ENCODE measurements at places on chromosomes 13 and 19.

DNA sequence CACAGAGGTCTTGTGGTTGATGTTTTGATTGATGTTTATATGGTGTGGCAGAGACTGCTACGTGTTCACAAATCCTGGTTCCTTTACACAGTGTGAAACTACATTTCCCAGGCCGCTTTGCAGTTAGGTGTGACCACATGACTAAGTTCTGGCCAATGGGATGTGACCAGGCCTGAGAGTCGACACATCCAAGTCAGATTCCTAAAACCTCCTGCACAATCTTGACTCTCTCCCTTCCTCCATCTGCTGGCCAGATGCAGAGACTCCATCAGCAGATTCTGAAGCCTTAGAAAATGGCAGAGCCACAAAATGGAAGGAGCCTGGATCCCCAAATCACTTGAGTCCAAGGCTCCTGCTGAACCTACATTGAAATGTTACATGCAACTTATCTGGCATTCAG is 12.6 kb downstream of the CD37 start:
- DNase-seq: no peak

GRCh38 chr19:31113293-31113692 is 235.9 kb downstream of the TSHZ3 start:
- no peak for DNase-seq

GRCh38 chr13:76620036-76620435 is 266.2 kb downstream of the KCTD12 start:
- no peak for DNase-seq

DNA sequence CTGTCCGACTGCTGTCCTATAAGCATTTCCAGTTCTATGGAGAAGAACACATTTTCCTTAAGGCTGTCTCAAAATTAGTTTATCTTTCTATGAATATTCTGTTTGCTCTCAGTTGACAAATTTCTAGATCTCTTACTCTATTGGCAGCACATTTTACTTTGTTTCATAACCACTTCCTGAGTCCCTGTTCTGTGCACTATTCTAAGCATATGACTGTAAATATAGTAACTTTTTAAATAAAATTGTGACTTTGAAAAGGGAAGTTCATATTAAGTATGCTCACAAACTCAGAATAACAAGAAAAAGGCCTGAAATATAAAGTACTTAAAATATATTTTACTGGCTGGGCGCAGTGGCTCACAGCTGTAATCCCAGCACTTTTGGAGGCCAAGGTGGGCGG is 56.5 kb upstream of the HTR2A start:
- DNase-seq: no peak

DNA sequence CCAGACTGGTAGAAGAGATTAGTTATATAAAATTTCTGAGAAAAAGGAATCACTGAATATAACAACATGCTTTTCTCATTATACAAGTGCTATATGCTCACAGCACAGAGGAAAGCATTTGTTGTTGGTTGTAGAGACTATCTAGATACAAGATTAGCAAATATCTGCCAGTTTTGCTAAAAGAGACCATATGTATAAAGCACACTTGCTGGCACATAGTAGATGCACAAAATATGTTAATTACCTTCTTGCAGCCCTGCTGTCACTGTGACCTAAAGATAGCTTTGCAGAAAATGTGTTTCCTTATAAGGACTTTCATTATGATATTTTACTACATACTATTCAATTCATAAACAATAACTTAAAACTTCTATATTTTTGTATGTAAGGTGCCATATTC is 755.1 kb downstream of the PCDH9 start:
- no peak for DNase-seq

- DNase-seq: no peak
These were observed 211.1 kb upstream of the NBEA start for GRCh38 chr13:34730961-34731360.

- no peak for DNase-seq
These were observed 304.4 kb downstream of the DCLK1 start for GRCh38 chr13:35826626-35827254.

DNA sequence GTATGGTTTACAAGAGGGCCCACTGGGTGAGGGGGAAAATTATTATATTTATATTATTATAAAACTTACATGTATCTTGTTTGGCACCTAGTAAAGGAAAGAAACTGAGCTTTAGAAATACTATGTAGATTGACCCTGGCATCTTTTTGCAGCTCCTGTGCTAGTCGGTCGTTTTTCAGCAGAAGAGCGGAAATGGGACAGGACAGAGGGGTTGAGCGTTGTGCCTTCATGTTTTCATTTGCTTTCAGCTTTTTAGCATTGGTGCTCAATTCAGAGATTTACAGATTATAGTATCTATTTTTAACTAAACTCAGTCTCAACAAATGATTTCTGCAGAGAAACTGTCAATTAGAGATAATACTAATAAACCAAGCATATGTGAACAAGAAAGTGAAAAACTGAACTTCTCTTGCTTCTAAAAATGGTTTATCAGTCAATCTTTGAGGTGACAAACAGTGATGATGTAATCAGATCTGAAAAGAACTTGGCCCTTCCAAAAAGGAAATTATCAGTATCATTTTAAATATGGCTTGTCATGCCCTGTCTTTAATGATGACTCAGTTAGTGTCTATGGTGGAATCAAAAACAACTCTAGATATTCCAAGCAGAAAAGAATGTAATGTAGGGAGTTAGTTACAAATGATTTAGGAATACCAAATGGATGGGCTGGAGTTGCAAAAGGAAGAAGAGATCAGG is 56.9 kb upstream of the KCTD4 start:
- no peak for DNase-seq

DNA sequence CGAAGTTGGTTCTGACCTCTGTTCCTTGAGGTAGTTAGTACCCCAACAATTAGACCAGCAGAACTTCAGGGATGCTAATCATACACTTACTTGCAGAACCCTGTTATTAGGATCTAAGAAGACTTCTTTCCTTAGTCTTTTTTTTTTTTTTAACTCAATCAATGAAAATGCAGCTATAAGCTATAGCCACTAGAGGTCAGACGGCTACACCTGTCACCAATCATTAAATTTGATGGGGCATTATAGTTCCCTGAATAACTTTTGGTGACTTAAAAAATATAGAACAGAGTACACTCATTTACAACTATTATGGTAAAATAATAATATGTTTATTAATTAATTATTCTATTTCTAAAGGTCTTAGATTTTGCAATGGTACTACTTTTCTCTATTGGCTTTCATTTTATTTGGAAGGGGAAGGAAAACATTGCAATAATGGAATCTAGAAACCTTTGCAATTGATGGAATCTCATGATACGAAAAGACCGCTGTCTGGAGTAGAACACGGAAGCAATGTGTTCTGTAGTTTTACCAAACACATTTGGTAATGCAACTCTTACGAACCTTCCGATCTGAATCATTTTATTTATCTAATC is 483.2 kb downstream of the DIAPH3 start:
- DNase-seq: no peak

DNA sequence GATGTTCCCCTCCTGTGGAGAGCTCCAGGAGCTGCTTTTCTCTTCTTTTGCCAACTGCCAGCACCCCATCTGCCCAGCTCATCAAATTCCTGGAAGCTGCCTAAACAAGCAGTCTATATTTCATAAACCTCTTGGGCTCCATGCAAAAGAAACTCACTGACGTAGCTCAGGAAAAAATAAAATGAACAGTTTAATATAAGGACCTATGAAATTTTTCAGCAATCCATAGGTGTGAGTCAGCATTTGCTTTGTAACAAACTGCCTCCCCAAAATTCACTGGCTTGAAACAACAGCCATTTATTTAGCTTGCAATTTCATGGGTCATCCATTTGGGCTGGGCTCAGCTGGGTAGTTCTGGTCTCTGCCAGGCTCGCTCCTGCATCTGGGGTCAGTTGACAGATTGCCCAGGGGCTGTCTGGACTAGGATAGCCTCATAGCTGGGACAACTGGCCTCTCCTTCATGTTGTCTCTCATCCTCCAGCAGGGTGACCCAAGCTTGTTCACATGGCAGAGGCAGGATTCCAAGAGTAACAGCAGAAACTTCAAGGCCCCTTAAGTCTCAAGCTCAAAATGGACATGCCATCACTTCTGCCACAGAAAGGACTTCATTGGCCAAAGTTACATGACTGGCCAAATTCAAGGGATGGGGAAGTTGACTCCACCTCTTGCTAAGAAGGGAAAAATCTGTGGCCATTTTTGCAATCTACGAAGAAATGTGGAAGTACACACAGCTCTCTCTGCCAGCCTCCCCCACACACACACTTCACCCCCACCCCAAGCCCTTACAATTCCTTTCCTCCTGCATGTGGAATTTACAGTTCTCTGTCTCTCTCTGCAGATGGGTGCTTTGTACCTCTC is 7.9 kb upstream of the PVR start:
- no peak for DNase-seq

DNA sequence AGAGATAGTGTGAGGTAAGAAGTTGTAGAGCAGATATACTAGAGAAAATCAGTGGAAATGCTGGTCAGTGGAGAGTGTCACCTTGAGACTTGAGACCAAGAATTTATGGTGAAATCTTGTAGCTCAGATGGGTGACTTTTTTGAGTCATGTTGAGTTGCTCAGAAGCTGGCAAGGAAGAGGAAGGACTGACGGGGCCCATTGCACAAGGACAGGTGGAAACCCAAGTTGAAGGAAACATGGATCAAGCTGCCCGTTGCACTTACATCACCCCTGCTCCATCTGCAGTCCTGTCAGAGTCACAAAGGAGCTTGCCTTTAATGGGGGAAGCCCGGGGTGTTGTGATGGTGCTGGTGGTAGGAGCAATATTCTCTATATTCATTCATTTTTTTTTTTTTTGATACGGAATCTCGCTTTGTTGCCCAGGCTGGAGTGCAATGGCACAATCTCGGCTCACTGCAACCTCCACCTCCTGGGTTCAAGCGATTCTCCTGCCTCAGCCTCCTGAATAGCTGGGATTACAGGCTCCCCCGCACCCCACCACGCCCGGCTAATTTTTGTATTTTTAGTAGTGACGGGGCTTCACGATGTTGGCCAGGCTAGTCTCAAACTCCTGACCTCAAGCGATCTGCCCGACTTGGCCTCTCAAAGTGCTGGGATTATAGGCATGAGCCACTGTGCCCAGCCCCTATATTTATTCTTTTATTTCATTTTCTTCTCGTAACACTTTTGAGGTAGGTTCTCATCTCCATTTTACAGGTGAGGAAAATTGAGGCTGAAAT is 27.4 kb downstream of the UBAC2 start:
- no peak for DNase-seq

GRCh38 chr19:12574036-12574435 is 22.8 kb upstream of the ZNF564 start:
- DNase-seq: peak; percentile 27

GRCh38 chr13:114231886-114232285 is 2.8 kb upstream of the CDC16 start:
- DNase-seq: no peak

GRCh38 chr19:5753743-5754142 is 30.8 kb downstream of the PRR22 start:
- DNase-seq: no peak

DNA sequence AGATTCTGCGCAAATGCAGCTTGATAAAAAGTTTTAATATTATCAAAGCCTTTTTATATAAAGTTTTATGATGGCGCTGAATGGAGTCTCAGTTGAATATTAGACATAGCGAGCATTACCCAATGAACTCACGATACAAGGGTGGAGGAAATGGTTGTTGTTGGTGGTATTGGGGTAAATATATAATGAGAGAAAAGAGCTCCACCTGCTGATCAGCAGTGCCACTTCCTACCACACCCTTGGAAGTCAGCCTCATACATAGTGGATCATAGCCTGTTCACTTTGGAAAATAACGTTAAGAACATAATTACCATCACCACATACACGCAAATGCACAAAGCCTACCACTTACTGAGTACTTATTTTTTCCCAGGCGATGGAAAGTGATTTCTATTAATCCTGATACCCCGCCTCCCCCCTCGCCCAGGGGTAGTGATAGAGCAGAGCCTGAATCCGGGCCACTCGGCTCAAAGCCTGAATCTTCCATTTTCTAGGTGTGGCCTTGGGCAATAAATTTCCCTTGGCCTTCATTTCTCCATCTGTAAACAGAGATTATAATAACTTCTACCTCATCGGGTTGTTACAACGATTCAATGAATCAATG is 358.3 kb downstream of the KLF5 start:
- no peak for DNase-seq

- DNase-seq: no peak
These were observed 45.8 kb downstream of the TNFSF13B start for GRCh38 chr13:108315273-108315672.

DNA sequence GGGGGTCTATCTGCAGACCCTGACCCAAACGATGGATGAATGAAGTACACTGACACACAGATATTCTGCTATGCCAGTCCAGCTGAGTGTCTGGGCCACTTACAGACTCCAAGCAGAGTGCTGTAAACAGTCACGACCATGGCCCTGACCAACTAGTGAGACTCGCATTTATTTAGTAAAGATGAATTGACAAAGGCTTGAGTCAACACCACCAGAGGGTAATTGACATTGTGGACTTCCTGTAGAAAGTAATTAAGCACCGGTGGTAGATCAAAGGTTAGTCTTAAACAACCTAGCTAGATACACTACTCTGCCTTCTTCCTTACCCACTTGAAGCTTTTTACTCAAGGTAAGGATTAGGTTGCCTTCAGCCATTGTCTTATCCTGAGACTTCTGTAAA is 63.4 kb upstream of the KPNA3 start:
- DNase-seq: no peak

DNA sequence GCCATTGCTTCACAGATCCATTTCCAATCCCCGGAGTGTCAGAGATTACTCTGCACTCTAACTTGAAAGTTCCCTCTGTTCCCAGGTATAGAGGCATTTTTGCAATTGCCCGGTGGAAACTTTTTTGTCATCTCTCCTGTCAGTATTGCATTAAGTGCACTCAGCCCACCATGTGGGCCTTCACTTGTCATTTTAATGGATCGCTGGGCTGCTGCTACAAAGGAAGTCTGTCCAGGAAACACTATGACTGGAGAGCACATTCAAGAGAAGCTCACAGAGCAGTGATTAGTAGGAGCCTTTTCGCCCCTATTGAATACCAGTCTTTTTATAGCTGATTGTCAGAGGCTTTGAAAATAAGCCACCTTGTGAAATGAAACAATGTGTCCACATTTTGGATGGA is 180.9 kb downstream of the B3GLCT start:
- DNase-seq: no peak

GRCh38 chr13:107553838-107554237 is 661.5 kb downstream of the LIG4 start:
- no peak for DNase-seq

GRCh38 chr13:40026174-40026585 is 370.7 kb downstream of the COG6 start:
- DNase-seq: no peak

- DNase-seq: no peak
These were observed 89.9 kb downstream of the COL4A2 start for GRCh38 chr13:110396913-110397381.

DNA sequence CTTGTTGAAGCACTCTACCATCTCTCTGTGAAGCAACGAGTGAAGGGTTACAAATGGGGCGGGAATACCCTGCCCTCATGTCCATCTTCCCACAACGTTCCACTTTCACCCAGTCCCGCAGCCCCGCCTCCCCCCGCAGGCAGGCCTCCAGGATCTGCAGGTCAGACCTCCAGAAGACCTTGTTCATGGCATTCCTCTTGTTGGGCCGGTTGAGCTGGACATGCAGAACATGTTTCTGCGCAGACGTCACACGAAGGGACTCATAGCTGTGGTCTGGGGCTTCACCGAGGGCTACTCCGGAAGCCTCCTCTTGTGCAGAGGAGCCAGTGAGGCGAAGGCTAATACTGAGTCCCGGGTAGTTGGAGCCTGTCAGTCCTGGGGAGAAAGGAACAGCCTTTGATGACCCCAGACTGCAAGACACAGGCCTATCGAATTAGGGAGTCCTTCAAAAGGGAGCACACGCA is 420 bp downstream of the ECH1 start:
- no peak for DNase-seq

GRCh38 chr19:6679139-6679538 is 9.2 kb upstream of the TNFSF14 start:
- DNase-seq: no peak

- no peak for DNase-seq
These were observed 10.5 kb downstream of the C5AR1 start for GRCh38 chr19:47319923-47320871.

Measured in activated B cell treated with CpG ODN at 0.5 μM for 24 hours (primary cell).